ENCODE measurements at places on chromosomes 7 and 10. TPM values are rescaled to one million over a fixed set of nuclear protein-coding genes. Genes with fewer than 3 reads are reported as not detected.

CDC14C gene
- total RNA-seq, result not detected

LRCH4 gene
- total RNA-seq, result 93.0 TPM

CLDN4 gene
- total RNA-seq, result 0.93 TPM

CARD11 gene
- total RNA-seq, result 3.5 TPM

COBL gene
- total RNA-seq, result not detected

TMEM209 gene
- 9.2 TPM for total RNA-seq

DNA sequence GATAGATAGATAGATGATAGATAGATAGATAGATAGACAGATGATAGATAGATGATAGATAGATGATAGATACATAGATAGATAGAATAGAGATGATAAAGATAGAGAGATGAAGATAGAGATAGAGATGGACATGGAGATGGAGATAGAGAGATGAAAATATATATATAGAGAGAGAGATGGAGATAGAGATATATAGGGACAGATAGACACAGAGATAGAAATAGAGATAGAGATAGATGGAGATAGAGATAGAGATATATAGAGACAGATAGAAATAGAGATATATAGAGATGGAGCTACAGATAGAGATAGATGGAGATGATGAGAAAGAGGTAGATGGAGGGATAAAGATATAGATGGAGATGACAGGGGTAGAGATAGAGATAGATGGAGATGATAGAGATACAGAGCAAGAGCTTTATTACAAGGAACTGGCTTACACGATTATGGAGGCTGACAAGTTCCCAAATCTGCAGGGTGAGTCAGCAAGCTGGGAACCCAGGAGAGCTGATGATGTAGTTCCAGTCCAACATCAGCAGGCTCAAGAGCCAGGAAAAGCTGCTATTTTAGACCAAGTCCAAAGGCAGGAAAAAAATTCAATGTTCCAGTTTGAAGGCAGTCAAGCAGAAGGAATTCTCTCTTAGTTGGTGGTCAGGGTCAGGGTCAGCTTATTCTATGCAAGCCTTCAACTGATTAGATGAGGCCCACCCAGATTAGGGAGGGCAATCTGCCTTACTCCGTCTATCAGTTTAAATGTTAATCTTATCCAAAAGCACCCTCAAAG is 37.1 kb downstream of the CAV1 start:
- no peak for DNase-seq

- no peak for DNase-seq
Measured at GRCh38 chr10:93447970-93448369, 34.2 kb downstream of the MYOF start.

- no peak for DNase-seq
Measured at GRCh38 chr7:84412161-84412969, 217.8 kb upstream of the SEMA3A start.

DNA sequence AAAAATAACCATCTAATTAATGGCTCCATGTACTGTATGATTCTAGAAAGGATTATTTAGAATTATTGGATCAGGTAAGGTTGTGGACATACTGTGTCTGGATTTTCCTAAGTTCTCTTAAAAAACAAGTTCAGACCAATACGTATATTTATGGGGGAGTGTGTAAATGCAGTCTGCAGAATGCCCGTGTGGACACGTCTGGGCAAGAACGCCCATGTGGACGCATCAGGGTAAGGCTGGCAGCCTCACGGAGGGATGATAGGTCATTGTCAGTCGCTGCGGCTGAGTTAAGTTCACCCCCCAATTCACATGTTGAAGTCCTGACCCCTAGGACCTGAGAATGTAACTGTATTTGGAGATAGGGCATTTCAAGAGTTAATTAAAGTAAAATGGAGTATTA is 160.0 kb upstream of the SHH start:
- no peak for DNase-seq

DNA sequence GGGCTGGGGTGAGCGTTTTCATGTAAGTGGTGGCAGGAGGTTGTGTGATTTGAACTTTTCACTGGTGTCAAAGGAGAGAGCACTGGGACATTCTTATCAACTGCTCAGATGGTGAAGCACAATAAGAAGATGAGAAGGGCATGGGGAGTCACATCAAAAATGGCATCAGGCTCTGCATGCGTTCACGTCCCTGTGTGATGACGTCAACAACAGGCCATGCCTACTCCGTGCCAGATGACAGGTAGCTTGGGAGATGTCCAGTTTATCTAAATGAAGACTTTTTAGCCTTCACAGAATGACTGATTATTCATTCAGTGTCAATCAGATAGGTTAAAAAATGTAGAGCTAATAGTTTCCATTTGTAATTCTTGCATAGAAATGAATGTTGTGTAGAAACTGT is 264.3 kb upstream of the POM121L12 start:
- DNase-seq, result no peak

- no peak for DNase-seq
Measured at GRCh38 chr10:54985732-54986131, 184.7 kb upstream of the PCDH15 start.

GRCh38 chr7:115709664-115710063 is 320.9 kb downstream of the TFEC start:
- no peak for DNase-seq

GRCh38 chr7:132871419-132871818 is 210.5 kb downstream of the CHCHD3 start:
- no peak for DNase-seq

GRCh38 chr10:50422259-50422658 is 170.9 kb upstream of the ASAH2 start:
- no peak for DNase-seq

- no peak for DNase-seq
Measured at GRCh38 chr10:76297780-76298281, 866.4 kb downstream of the LRMDA start.

DNA sequence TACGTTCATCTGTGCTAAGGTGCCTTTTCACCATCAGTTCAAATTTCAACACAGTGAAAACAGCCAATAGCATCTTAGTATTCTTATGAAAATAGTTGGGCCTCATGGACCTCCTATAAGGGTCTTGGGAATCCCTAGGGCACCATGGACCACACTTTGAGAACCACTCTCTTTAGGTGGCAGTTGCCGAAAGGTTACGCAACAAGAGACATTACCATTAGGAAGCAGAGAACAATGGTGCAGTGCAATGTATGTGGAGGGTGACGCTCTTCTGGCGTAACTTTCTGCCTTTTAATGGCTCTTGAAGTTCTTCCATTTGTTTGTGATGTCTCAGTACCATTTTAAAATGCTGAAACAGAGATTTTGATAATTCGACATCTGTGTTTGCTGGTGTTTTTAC is 131.1 kb downstream of the CNNM2 start:
- DNase-seq, result no peak

- DNase-seq, result no peak
Measured at GRCh38 chr7:24725554-24726241, 31.6 kb downstream of the GSDME start.

- DNase-seq, result no peak
Measured at GRCh38 chr10:53997953-53998352, 803.1 kb downstream of the PCDH15 start.

- no peak for DNase-seq
Measured at GRCh38 chr10:36819781-36820180, 305.6 kb upstream of the ANKRD30A start.

- DNase-seq, result no peak
Measured at GRCh38 chr7:158374146-158374545, 213.5 kb downstream of the PTPRN2 start.

All from glomerular endothelial cell (primary cell).